ENCODE measurements at places on chromosomes 1 and 21.

- no peak for DNase-seq
These were observed 48.3 kb downstream of the FGGY start for GRCh38 chr1:59345221-59345620.

- no peak for DNase-seq
These were observed 9.7 kb upstream of the CTSS start for GRCh38 chr1:150775276-150775675.

- DNase-seq: no peak
These were observed 30.3 kb upstream of the PGBD5 start for GRCh38 chr1:230456478-230456877.

- no peak for DNase-seq
These were observed 537.3 kb upstream of the PLXNA2 start for GRCh38 chr1:208781391-208782045.

DNA sequence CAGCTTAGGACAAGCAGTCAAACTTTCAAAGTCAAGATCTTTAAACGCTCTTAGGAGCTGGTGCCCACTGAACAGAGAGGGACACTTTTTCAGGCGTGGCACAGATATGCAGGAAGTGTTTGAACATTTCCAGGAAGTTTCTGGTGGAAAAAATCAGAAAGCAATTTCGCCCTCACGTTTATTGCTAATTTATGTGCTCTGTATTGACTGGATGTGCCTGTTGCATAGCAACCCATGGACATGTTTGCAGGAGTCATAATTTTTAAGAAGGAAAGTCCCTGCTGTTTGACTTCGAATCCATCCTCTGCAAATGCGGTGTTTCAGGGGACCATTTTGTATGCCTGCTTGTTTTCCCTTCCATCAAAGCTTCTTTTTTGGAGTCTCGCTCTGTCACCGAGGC, 239.9 kb upstream of the IRF2BP2 start:
- no peak for DNase-seq

- no peak for DNase-seq
These were observed 8.2 kb downstream of the PTPRC start for GRCh38 chr1:198647055-198647454.
